ENCODE measurements at places on chromosomes 11 and 22.

GRCh38 chr22:19432133-19432851 is at the start of gene MRPL40:
Gene MRPL40, plus strand, starts transcription at chr22:19432545. Its CDS starts 10 bp downstream, at chr22:19432555.
- peak; percentile 89 for DNase-seq

- DNase-seq = peak; percentile 91
These were observed 11.6 kb upstream of the RNH1 start for GRCh38 chr11:518463-519202.

DNA sequence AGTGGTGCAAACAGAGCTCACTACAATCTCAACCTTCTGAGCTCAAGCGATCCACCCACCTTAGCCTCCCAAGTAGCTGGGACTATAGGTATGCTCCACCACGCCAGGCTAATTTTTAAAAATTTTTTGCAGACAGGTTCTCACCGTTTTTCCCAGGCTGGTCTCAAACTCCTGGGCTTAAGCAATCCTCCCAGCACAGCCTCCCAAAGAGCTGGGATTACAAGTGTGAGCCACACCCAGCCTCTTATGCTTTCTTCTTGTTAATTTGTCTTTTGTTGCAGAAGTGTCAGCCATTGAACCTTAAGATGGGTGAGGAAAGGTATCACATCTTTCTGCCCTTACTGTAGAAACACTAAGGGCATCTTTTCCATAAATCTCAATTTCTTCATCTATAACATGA is 34.9 kb downstream of the DENND5A start:
- DNase-seq = no peak

- DNase-seq = no peak
These were observed 18.7 kb upstream of the DBX1 start for GRCh38 chr11:20178976-20179375.

- no peak for DNase-seq
These were observed 101.6 kb downstream of the NTM start for GRCh38 chr11:131471976-131472375.

GRCh38 chr11:15627560-15627959 is 512.8 kb downstream of the INSC start:
- DNase-seq = no peak

DNA sequence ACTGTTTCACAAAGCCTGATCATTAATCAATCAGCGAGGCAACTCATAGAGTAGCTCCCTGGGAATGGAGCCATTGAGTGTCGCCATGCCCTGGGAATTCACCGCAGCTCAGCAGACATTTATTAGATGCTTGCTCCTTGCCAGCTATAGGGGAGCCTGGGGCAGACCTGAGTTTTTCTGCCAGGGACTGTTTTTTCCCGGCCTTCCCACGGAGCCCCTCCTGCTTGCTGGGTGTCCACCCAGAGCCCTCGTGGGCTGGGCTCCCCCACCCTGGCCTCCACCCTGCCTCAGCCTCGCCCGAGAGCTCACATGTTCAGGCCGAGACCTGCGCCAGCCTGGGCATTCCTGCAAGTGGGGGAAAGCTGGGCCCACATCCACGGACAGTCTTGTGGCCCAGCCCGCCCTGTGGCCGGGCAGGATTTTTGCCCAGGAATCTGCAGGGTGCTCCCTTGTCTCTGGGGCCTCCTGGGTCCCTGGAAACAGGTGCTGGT is 64.9 kb downstream of the SMIM38 start:
- no peak for DNase-seq

DNA sequence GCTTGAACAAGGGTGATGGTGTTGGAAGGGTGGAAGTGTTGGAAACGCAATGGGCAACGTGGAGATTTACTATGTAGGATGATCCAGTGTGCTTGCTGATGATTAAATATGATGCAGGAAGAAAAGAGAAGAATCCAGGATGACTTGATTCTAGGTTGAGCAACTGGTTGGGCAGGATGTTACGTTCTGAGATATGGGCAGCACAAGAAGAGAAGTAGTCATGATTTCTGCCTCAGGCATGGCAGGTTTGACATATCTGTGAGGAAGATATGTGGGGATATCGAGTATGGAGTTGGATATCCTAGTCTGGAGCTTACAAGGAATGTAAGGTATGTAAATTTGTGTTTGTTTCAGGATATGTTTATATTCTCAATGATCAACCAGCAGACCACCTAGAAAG is 1.9 kb downstream of the OR52K1 start:
- DNase-seq = no peak

DNA sequence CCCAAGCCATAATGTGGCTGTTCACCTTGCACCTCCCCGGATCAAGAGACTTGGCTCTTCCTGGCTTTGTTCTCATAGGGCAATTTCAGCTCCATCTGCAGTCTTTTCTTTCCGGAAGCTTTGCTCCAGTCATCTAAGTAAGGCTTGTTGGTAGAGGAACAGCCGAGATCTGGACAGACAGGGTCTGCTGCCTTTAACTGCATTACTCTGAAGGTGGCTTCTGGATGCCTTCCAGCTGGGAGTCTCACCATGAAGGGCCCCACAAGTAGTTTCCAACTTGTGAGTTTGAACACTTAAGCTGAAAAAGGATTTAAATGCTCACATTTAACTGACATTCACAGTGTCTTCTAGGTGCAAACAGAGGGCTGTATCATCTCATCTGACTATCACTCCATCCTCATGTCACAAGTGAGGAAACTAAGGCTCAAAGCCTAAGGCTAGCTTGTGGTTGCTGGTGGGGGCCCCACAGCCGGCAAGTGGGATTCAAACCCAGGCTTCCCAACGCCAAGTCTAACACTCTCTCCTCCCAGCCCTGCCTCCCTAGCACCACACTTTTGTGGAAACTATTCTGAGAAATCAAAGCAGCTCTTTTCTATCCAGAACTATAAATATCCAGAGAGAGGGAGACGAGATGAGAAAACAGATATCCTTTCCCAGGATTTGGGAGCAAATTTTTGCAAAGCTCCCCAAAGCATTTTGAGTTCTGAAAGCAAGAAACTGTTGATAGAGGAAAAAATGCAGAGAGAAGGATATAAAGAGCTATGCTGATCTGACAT is 58.4 kb downstream of the GALNT18 start:
- DNase-seq = no peak

DNA sequence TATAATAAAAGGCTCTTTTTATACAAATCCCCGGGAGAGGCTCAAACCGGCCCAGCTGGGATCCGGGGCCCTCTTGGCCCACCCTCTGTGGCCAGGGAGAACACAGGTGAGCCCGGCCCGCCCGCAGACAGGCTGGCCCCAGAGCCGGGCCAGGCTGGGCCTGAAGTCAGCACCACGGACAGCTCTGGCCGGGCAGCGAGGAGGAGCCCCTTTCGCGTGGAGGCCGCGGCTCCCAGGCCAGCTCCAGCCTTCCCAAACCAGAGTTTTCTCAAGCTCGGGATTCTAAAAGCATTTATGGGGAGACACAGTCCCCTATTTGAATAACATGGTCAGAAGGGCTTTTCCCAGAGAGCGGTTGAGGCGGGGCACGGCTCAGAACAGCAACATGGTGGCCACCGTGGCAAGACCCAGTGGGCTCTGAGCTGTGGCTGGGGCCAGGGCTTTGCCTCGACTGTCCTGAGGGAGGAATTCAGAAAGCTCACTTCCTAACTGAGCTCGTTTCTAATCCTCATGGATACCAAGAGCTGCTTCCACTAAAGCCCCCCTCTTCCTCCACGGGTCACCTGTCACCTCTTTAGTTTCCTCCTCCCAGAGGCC is 115.4 kb downstream of the BRD1 start:
- DNase-seq = no peak
